ENCODE measurements at places on chromosomes 7 and 10.

- no peak for DNase-seq
These were observed 56.7 kb downstream of the GRK5 start for GRCh38 chr10:119263951-119264617.

DNA sequence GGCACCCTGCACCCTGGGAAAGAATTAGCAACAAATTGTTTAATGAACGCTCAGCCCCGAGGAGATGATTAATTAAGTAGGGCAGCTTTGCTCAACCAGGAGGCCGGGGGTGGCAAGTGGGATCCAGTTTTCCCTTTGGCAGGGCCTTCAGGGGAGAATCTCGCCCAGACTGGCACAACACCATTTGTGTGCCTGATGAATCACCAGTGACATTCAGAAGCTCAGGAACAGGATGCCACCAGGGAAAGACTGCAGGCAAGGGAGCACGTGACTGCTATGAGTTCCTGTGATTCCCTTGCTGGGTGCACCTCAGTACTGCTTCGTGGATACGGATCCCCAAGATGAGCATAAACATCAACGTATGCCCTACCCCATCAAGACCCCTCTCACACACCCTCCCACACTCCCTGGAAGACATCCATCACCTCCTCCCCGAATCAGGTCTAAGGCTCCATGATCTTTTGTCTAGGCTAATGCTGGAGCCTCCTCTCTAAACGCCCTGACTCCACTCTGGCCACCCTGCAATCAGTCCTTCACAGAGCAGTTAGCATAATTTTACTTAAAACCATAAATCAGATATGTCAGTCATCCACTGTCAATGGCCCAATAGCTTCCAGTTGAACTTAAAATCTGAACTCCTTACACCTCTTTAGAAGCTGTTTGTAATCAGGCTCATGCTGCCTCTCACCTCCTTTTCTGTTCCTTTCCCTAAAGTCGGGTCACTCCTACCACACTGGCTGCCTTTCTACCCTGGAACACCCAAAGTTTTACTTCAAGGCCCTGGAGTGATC, 109.2 kb upstream of the AGK start:
- DNase-seq: peak; percentile 9

DNA sequence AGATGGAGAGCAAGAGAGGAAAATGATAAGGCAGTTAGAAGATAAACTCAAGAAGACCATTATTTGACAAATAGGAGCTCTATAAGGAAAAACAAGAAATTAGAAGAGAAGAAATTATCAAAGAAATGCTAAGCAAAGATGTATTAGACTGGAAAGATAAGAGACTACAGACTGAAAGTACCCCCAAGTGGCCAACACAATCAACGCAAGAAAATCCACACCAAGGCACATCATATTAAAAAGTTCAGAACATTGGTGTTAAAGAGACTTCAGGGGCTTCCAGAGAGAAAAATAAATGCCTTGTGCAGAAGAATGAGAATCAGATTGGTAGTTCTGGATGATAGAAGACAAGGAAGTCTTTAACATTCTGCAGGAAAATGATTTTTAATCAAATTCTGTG, 46.0 kb downstream of the SH2D4B start:
- DNase-seq: no peak

DNA sequence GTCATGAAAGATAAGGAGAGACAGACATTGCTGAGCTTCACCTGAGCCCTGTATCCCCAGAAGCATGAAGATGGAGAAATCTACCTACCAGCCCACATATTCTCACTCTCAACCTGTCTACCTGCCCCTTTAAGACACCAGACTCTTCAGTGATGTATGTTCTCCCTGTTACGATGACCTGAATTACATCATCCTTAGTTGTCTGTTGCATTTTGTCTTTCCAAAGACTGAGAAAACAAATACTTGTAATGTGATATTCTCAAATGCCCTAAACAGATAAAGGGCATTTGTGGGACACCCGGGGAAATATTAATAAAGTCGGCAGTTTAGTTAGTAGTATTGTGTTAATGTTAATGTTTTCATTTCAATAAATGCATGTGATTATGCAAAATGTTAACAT, 305.8 kb upstream of the IGFBP3 start:
- no peak for DNase-seq

- DNase-seq: no peak
These were observed 37.7 kb upstream of the ITPRID1 start for GRCh38 chr7:31476073-31476745.

Measured in mammary epithelial cell (primary cell).